ENCODE measurements at places on chromosomes 2 and 18. TPM values are rescaled to one million over a fixed set of nuclear protein-coding genes. Genes with fewer than 3 reads are reported as not detected.

SLC4A3 gene
- 445 TPM for total RNA-seq

IL36RN gene
- total RNA-seq = not detected

SERPINB13 gene
- not detected for total RNA-seq

ITM2C gene
- 59.4 TPM for total RNA-seq

SERPINB4 gene
- total RNA-seq = not detected

GLI2 gene
- 4.7 TPM for total RNA-seq

DNA sequence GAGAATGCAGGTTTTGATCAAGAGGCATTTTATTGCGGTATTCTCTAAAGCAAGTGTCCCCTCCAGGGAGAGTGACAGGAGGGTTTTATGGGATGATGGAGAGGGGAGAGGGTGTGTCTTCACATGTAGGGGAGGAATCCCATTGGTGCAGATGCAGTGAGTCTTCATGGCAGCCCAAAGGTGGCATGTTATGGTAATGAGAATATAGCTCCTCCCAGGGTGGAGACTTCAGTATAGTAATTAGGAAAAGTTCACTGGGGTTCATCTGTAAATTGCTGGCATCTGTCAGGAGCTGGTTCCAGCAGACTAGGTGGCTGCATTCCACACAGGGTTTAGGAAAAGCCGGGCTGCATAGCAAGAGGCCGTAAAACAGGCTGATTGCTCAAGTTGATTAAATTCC, 230.7 kb upstream of the CCDC68 start:
- DNase-seq = no peak

PJVK gene
- 2.4 TPM for total RNA-seq

All from right cardiac atrium (tissue), 5 donors.